ENCODE measurements at places on chromosomes 4 and X.

GRCh38 chr4:88381123-88381522, 2.5 kb downstream of the HERC6 start:
- DNase-seq = no peak

GRCh38 chr4:14431155-14432134, 570.8 kb upstream of the CPEB2 start:
- no peak for DNase-seq

- DNase-seq = no peak
Measured at GRCh38 chrX:19086102-19086772, 36.0 kb downstream of the ADGRG2 start.

GRCh38 chrX:42602566-42602965, 175.4 kb downstream of the PPP1R2C start:
- no peak for DNase-seq

GRCh38 chrX:78931814-78932213, 13.4 kb upstream of the P2RY10 start:
- DNase-seq = no peak

DNA sequence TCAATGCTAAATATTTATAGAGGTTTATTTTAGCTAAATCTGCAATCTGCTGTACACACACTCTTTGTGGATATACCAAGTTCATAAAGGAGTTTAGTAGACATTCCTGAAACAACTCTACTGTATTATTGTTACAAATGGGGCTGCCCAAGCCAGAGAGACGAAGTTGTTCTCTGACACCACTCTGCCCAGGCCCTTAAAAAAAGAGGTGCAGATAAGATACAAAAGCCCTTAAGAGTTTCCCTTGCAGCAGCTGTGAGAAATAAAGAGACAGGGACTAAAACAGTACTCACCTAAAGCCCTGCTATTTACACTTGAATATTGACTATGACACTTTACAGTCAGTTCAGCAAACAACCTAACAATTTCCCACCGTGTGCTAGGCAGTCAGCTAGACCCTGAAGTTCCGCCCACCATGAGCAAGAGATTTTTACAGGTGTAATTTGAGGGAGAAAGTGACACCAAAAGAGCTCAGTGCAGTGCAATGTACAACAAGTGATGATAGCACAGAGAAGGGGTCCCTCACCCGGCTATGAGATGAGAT, 191.7 kb downstream of the PRDM5 start:
- DNase-seq = no peak

- no peak for DNase-seq
Measured at GRCh38 chr4:85790582-85790981, 315.6 kb downstream of the ARHGAP24 start.

Data from occipital lobe (tissue), 3 donors.